ENCODE measurements at places on chromosomes 1 and 21.
A peak's percentile ranks its signal among the peaks of the same experiment; 100 is the strongest.

- DNase-seq: peak; percentile 67
These were observed 228.2 kb upstream of the PROX1 start for GRCh38 chr1:213759359-213760181.

GRCh38 chr1:89931964-89932363 is 62.9 kb upstream of the ZNF326 start:
- peak; percentile 4 for DNase-seq

DNA sequence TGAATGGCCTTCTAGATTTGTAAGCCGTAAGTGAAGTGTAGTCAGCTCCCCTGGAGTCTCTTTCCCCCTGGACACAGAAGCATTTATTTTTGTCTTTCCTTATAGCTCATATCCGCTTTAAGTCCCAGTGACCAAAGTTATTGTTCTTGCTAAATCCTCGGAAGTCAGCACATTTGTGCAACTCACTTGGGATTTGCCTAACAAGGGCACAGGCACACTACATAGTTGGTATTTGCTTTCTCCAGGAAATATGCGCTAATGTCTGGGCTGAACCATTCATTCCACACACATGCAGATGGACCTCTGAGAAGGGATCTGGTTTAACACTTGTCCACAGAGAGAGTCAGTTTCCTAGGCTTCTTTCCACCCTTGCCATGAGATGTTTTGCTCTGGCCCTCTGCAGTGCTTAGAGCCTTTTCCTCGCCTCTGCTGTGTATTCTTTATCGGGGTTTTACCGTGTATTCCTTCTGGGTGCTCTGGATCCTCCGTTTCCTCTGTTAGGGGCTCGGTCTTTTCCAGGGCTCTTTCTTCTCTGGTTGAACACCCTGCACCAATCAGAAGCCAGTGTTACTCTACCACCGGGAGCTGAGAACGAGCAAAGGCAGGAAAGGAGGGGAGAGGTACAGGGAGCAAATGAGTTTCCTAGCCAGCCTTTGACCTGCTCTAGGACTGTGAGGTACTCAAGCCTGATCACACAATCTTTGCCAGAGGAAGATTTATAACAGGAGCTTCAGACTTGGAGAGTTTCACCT is 72.4 kb downstream of the ABCA4 start:
- no peak for DNase-seq

GRCh38 chr1:155083052-155083541 is 4.5 kb downstream of the EFNA3 start:
- DNase-seq: no peak

- DNase-seq: no peak
These were observed 7.9 kb downstream of the PTGER3 start for GRCh38 chr1:71039661-71040262.

GRCh38 chr1:89065079-89065868 is at the start of gene GBP1:
GBP1 (minus strand) TSS chr1:89065208; CDS start chr1:89063234, 1,974 bp downstream.
- peak; percentile 5 for DNase-seq

DNA sequence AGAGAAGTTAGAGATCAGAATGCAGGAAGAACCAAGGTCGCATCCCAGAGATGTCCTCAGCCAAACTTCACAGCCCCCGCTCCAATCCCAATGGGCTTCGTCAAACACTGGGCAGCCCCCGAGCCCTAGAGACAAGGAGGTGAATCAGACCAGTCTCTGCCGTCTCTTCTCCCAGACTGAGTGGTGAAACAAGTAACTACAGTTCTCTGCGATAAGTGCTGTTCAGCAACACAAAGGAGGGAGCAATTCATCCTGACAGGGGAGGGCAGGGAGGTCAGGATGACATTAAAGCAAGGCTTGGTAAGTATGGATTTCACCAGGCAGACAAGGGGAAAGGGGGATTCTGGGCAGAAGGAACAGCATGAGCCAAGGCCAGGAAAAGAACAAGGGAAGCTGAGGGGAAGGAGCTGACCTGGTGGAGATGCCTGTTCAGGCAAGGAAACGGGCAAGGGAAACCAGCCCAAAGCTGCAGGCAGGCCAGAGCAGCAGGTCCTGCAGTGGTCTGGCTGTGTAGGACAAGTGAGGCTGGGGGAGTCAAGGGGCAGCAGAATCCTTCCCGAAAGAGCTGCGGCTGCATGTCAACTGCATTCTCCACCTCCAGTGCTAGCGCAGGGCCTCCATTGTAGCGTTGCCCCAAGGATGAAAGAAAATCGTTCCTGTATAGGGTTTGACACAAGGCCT is 13.6 kb upstream of the ERI3 start:
- DNase-seq: no peak

DNA sequence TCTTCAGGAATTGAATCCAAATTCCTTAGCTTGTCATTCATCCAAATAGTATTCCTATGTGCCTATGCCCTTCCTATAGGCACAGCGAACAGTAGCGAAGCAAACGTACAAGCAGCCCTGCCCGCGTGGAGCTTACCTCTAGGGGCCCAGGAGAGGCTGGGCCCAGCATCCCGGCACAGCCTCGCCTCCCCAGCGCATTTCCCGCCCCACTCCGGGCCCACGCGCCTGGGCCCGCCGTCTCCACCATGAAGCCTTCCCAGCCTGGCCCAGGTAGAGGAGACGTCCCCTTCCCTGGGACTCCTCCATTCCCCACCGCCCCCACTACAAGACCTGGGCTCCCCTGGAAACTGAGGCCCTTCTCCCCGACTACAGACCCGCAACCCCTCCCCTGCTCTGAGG is 245 bp upstream of the TMEM269 start:
- no peak for DNase-seq

DNA sequence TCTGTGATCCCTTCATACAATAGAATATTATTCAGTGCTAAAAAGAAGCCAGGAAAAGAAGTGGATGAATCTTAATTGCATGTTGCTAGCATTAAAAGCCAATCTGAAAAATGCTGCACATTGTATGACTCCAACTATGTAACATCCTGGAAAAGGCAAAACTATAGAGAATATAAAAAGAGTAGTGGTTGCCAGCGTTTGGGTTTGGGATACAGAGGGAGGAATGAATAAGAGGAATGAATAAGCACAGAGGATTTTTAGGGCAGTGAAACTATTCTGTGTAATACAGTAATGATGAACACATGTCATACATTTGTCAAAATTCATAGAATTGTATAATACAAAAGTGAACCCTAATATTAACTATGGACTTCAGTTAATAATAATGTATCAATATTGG is 42.5 kb downstream of the GPR88 start:
- no peak for DNase-seq

DNA sequence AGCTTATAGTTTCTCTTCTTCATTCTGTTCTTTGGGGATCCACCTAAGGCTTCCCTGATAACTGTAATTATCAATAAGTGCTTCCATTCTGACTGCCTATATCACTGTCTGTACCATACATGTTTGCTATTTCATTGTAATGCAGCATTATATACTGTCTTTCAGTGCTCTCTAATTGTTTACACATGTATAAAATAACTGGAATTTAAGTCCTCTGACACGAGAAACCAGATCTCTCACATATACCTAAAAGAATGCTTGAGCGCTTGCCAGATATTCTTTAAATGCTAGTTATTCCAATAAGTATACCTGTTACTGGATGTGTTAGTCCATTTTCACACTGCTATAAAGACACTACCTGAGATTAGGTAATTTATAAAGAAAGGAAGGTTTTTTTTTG is 34.7 kb downstream of the CELF3 start:
- DNase-seq: no peak

GRCh38 chr1:216823731-216824130 is 100.5 kb upstream of the ESRRG start:
- no peak for DNase-seq

- DNase-seq: no peak
These were observed 642 bp upstream of the PARP1 start for GRCh38 chr1:226408285-226409184.

DNA sequence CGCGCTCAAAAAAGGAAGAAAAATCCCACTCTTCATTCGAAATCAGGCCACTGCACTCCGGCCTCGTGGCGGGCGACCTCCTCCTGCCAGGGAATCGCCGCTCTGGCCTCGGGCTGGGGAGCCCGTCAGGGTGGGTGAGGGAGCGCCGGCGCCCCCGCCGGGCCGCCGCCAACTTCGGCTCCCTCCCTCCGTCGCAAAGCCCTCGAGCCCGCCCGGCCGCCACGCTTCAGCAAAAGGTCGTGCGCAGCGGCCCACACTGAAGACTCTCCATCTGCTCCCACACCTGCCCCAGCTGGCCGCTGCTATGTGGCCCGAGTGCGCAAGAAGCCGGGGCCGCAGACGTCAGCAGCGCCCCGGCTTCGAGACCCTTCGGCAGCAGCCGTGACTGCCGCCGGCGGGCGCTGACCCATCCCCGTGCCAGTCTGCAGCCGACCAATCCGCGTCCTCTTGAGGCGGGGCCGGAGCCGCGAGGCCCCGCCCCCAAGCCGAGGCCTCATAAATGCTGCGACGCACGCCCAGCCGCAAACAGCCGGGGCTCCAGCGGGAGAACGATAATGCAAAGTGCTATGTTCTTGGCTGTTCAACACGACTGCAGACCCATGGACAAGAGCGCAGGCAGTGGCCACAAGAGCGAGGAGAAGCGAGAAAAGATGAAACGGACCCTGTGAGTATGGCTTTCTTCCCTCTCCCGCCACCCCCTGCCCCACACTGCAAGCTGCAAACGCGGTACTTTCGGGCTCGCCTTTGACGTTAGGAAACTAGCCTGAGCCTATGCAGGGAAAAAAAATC is at the start of gene RGS2:
Gene RGS2, plus strand, starts transcription at position 522 of the 789 bp plus-strand sequence. Its CDS starts 33 bp downstream, at position 555.
- peak; percentile 97 for DNase-seq

DNA sequence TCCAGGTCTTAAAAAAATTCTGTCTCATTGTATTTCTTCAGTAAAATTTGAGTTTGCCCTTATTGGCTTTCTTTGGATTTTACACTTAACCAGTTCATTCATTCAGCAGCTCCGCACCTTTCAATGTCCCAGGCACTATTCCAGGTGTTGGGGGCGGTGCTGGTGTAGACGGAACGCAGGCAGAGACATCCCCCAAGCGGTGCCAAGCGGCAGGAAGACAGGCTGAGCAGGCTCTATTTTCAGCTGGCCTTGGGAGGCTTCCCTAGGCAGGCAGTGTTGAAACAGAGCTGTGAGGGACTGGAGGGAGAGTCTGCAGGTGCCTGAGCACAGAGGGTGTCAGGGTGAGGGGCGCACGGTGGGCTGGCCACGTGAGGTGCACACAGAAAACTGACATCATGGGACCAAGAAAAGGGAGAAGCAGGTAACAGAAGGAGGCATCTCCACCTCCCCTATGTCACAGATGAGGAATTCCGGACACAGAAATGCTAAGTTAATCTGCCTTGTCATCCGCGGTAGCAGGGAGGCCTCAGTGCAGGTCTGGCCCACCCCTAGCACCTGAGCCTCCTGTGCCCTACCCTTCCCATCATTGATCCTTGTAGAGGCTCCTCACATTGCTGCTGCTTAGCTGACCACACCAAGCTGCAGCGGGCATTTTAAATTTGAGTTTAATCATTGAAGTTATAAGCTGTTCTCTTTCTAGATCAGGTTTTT is 40.8 kb downstream of the SLC37A1 start:
- DNase-seq: no peak

DNA sequence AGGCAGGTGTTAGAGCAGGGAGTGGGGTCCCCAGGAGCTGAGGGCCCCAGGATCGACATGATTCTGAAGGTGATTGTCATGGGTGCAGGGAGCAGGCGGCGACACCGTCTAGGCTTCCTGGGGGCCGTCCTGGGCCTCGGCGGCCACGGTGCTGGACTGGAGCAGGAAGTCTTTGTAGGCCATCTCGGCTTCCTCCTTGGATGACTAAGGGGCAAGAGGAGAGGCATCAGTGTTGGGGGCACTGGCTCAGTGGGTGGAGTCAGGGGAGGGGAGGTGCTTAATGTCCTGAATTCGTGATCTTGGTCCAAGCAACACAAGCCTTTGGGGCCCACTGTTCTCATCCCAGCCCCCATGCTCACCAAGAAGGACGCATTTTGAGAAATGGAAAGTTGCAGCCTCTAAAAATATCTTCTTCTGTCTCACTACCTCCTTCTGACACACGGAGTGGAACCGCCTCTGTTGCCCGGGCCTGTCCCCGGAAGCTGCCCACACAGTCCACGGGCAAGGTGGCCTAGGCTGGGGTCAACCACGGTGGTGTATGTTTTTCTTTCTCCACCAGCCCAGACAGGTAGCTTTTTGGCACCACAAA is 8.6 kb upstream of the FCMR start:
- no peak for DNase-seq

GRCh38 chr21:41393876-41394465 is 32.1 kb upstream of the MX1 start:
- no peak for DNase-seq

- DNase-seq: no peak
These were observed 4.6 kb upstream of the ATP13A2 start for GRCh38 chr1:17016317-17016661.

GRCh38 chr1:29211086-29212030 is 19.4 kb downstream of the MECR start:
- DNase-seq: peak; percentile 85

GRCh38 chr1:81410941-81411340 is 389.8 kb upstream of the ADGRL2 start:
- DNase-seq: no peak

GRCh38 chr1:154400381-154400801 is 4.8 kb upstream of the IL6R start:
- no peak for DNase-seq

DNA sequence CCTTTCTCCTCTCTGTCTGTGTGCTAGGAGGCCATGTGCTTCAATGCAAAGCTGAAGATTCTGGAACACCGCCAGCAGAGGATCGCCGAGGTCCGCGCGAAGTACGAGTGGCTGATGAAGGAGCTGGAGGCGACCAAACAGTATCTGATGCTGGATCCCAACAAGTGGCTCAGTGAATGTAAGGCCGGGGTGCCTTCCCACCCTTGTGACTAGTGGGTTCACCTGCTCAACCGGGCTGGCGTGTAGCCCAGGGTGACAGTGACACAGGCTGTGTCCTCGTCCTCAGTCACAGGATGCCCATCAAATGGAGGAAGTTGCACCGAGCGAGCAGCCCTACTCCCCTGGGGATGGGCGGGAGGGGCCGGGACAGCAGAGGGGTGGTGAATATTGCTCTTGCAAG is 544.1 kb downstream of the KIF26B start:
- DNase-seq: no peak

DNA sequence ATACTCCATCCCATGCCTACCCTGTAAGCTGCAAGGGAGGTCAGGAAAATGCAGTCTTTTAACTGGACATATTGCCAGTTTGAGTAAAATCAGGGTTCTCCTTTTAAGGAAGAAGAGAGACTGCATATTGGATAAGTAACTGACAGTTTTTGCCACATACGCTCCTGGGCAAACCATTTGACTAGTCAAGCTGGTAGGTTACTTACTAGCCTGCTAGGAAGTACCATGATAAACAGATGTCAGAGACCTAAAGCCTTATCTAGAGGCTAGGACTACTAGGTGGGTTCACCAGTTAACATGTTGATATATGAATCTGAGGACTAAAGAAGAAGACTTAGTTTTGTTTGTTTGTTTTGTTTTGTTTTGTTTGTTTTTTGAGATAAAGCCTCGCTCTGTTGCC is 33.5 kb downstream of the EEIG2 start:
- no peak for DNase-seq

- DNase-seq: no peak
These were observed 698.8 kb downstream of the MATN1 start for GRCh38 chr1:30024411-30025195.

- no peak for DNase-seq
These were observed 80.1 kb downstream of the HMGB4 start for GRCh38 chr1:33943978-33944377.

GRCh38 chr1:111221633-111222291 is 5.8 kb upstream of the CHI3L2 start:
- DNase-seq: no peak

All from NCI-H69 (cell line).